Activated CD8-positive, alpha-beta T cell treated with anti-CD3 and anti-CD28 coated beads, Interleukin-2, amount 10 ng/mL, durations not matched to agents 7 days and 5 days (primary cell): ENCODE measurements at places on chromosomes 4 and X. TPM values are rescaled to one million over a fixed set of nuclear protein-coding genes. Genes with fewer than 3 reads are reported as not detected.

The DUSP21 gene
- not detected for total RNA-seq

The MAOA gene
- not detected for total RNA-seq

The SEPSECS gene
- total RNA-seq = 12.5 TPM

The ELF4 gene
- 38.2 TPM for total RNA-seq

The DIAPH2 gene
- total RNA-seq = 14.4 TPM
